CD4-positive, CD25-positive, alpha-beta regulatory T cell (primary cell): ENCODE measurements at places on chromosomes 5 and 9. TPM values are rescaled to one million over a fixed set of nuclear protein-coding genes. Genes with fewer than 3 reads are reported as not detected.

DNA sequence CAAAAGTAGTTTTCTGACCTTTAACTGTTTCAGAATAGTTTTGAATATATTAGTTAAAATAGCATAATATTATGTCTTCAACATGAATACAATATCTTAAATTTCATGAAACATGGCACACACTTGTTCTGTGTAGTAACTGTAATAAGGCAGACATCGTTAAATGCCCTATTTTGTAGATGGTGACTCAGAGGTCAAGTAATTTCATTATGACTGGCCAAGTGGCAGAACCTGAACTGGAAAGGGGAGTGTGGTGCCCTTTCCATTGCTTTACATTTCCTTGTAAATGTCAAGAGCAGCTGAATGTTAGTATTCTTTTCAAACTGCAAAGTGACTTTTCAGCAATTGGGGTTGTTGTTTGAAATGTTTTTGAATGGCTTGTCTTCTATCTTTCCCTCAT lies 201.2 kb upstream of the CDKN2B start:
- no peaks in the 10 kb centered on the region for H3K27me3 ChIP-seq
- peaks cover 15% of the 10 kb centered on the region for H3K4me1 ChIP-seq
- no peak overlapping the region for H3K27ac ChIP-seq
- no peaks in the 10 kb centered on the region for H3K36me3 ChIP-seq
- DNase-seq, result no peak

DNA sequence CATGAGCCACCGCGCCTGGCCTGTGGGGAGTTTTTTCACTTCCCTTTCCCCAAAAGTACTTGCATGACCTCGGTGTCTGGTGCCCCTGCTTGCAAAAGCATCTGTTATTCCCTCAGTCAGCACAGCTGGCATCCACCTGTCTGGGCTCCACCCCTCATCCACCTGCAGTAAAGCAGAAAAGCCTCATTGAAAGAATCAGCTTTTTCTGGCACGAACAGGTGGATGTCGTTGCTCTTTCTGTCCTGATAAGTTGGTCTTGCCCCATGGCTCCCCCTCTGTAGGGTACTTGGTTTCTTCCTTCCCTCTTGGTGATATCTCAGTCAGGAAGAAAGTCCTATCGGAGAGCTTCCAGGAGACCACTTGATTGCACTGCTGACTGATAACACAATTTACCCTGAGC lies 37.4 kb downstream of the WWC1 start:
- DNase-seq, result no peak
- no peak overlapping the region for H3K4me3 ChIP-seq
- H3K36me3 ChIP-seq, result no peaks in the 10 kb centered on the region
- no peaks in the 10 kb centered on the region for H3K4me1 ChIP-seq

GRCh38 chr9:112699230-112699629 lies 18.7 kb downstream of the INIP start:
- H3K27me3 ChIP-seq, result no peaks in the 10 kb centered on the region
- DNase-seq, result peak; percentile 20
- peaks cover 9% of the 10 kb centered on the region for H3K4me1 ChIP-seq
- no peak overlapping the region for H3K27ac ChIP-seq
- peaks cover 25% of the 10 kb centered on the region for H3K36me3 ChIP-seq

DNA sequence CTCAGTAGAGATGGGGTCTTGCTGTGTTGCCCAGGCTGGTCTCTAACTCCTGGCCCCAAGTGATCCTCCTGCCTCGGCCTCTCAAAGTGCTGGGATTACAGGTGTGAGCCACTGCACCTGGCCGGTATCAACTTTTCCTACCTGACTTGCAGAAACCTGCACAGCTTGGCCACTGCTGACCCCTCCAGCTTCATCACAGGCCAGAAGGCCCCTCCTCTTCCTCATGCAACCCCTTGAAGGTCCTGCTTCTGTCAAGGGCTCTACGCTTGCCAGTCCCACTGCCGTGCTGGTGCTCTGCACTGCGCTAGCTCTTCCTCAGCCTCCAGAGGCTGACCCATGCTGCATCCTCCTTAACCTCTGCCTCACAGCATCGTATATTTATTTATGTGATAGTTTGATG lies 32.5 kb upstream of the RNU6ATAC start:
- no peaks in the 10 kb centered on the region for H3K36me3 ChIP-seq
- no peak overlapping the region for H3K27ac ChIP-seq
- peaks cover 17% of the 10 kb centered on the region for H3K4me1 ChIP-seq
- no peaks in the 10 kb centered on the region for H3K27me3 ChIP-seq

DNA sequence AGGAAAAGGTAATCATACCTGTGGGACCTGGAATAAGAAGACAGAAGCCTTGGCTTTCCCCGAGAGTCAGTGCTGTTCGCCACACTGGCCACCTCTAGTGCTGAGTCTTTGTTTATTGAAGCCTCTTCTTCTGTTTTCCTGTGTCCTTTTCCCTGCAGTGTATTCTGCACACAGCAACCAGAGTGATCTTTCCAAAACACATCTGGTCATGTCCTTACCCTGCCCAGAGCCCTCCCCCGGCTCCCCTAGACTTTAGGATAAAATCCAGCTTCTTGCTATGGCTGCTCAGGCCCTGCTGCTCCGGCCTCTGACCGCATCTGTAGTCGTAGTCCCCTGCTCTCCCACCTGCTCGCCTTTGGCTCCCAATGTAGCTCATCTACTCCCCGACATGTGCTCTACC lies 28.3 kb downstream of the GALNT10 start:
- H3K27ac ChIP-seq, result no peak overlapping the region
- no peak overlapping the region for H3K4me3 ChIP-seq
- peaks cover 24% of the 10 kb centered on the region for H3K4me1 ChIP-seq

GRCh38 chr9:127319366-127320114 lies 55.0 kb downstream of the GARNL3 start:
- no peaks in the 10 kb centered on the region for H3K4me1 ChIP-seq
- no peak for DNase-seq

NFIB gene
- total RNA-seq, result 0.20 TPM

GADD45G gene
- total RNA-seq, result 15.7 TPM
